ENCODE measurements at places on chromosomes 3 and 15. TPM values are rescaled to one million over a fixed set of nuclear protein-coding genes. Genes with fewer than 3 reads are reported as not detected.

DNA sequence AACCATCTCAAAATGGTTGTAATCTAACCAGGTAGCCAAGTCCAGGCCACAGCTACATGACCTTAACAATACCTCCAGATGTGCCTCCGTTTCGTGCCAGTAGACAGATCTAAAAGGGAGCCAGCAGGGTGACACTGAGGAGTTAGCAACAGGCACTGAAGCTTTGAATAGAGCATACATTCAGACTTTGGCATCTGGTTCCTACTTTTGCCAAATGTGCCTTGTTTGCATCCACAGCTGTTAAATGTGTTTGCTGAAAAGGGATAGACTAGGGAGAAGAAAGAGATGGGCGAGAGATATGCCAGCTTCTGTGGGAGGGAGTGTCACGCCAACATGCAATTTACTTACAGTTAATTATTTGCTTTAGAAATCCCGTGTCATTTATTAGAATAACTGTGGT, 1433.9 kb upstream of the CADM2 start:
- no peak for DNase-seq

DNA sequence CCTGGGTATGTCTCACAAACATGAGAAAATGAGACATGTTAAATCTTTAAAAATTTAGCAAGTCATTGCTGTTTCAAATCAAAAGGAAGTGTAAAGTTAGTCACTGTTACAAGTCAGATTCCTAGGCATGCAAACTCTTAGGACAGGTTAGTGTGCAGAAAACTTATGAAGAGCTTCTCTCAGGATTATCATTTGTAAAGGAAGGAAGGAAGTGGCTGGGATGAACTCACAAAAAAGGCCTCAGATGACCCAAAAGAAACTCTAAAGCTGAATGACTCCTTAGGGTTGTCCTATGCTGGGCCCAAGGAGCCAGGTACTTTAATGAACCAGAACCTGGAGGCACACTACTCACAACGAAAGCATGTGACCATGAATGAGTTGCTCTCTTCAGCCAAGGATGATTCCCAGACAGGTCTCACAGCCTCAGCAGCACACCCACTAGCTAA, 25.0 kb downstream of the MSL2 start:
- peak; percentile 30 for DNase-seq

DNA sequence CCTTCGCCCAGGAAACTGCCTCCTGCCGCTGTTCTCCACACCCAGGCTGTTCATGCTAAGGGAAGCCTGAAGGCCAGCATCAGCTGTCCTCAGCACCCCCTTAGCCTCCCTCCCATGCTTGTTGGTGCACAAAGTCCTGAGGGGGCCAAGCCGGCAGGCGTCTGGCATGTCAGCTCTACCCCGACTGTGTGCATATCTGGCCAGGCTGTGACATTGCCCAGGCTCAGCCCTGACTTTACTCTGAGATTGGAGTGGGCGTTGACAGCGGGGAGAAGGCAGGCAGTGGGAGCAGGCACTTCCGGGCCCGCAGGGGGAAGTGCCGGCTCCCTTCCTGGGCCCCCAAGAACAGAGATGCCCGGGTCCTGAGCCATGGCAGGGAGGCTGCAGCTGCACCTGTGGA, 492.2 kb downstream of the AGBL1 start:
- DNase-seq = no peak

DNA sequence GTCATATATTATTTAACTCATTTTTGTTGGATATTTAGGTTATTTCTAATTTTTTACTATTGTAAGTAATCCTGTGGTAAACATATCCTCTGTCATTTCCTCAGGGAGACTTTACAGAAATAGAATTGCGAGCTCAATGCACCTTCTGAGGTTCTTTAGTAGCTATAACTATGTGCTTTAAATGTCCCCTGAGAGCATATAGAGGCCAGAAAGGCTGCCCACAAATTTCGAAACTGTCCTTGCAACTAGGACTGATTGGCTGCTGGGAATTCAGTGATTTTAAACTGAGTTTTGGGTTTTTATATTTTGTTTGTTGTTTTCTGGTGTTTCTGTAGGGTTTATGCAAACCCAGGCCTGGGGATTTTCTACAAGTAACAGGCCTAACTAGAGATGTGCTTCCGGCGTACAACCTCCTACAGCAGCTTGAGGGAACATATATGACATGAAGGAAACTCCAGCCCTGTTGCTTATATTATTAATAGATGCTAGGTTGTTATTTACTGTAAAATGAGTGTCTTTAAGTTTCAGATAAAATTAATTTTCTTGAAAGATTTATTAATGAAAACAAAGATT, 29.1 kb upstream of the P4HTM start:
- no peak for DNase-seq

DNA sequence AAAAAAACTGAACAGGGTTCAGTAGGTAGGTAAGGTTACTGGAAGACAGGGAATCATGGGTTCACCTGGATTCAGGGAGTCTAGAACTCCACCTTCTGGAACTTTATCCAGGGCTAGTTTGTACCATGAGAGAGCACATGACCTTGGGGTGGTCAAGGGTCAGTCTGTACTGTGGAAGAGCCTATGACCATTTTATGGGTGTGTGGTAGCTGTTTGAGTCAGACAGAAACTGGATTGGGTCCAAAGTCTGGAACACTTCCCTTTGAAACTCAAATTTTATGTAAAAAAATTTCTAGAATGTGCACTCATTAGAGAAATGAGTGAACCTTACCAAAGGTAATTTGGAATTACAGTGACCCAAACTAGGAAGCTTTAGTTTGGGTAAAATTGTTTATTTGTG, 486.0 kb upstream of the AGTR1 start:
- DNase-seq = no peak

DNA sequence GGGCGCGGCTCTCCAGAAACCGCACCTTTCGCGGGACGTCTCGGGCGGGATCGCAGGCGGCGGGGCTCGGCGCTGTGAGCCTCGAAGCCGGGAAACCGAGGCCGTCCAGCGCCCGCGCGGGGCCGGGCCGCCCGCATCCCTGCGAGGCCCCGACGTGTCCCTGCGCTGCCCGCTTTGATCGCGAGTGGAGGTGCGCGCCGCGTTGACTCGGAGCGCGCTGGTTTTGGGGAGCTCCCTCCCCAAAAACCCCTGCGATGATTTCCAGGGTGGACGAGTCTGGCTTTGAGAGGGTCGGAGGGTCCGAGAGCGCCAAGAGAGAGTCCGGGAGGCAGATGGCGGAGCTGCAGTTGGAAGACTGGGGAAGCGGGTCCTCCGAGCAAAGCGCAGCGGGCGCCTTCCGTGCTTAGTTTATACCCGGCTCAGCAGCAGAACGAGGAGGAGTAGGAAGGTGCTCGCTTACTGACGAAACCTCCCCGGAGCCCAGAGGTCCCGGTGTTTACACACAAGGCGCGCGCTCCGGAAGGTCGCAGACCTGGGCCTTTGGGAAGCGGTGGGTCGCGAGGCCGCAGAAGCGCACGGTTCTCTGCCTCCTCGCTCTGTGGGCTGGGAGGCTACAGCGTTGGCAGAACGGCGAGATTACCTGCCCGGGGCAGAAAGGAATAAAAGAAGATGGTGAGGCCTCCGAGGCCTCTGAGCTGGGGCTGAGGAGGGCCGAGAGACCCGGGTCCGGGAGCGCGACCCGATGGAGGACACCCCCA, 687 bp downstream of the ALDH1A3 start:
- peak; percentile 47 for DNase-seq

GRCh38 chr3:198043119-198043518, 83.1 kb downstream of the LMLN start:
- DNase-seq = no peak

GRCh38 chr15:41115652-41116115, 396 bp downstream of the INO80 start:
- DNase-seq = peak; percentile 66

- no peak for DNase-seq
Observed at GRCh38 chr3:191592105-191592504, 131.1 kb downstream of the PYDC2 start.

GRCh38 chr3:125116311-125117080, 60.7 kb upstream of the HEG1 start:
- DNase-seq = no peak

DNA sequence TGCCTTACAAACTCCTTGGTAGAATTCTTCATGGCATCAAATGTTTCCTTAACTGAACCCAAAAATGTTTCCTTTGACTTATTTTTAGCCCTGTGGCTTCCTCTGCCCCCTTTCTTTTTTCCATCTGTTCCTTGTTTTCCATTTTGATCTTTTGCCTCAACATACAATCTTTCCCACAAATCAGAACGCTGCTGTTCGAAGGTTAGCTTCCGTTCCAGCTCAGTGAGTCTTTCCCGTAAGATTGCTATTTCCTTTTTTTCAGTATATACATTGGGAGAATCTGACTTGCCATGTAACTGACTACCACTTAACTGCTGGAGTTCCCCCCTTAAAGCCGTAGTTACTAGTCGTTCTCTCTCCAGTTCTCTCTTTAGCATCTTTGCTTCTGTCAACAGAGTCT, 41.2 kb downstream of the PIGB start:
- peak; percentile 29 for DNase-seq

The ANKRD34C gene
- not detected for total RNA-seq

The UCN2 gene
- not detected for total RNA-seq

The GPR87 gene
- total RNA-seq = not detected

The HHATL gene
- not detected for total RNA-seq

The MOBP gene
- not detected for total RNA-seq

The GOLGA8T gene
- not detected for total RNA-seq

The TGM4 gene
- 0.14 TPM for total RNA-seq

The ERC2 gene
- total RNA-seq = 0.79 TPM

Measured in dermis blood vessel endothelial cell (primary cell).